ENCODE measurements at places on chromosomes 13 and 19. TPM values are rescaled to one million over a fixed set of nuclear protein-coding genes. Genes with fewer than 3 reads are reported as not detected.

Gene NEK5
- total RNA-seq = 0.66 TPM

Gene SOHLH2
- 0.20 TPM for total RNA-seq

Gene CD70
- 0.87 TPM for total RNA-seq

Gene TEKTIP1
- not detected for total RNA-seq

Gene CRLF1
- 27.4 TPM for total RNA-seq

Gene PET100
- 25.8 TPM for total RNA-seq

Gene NLRP7
- not detected for total RNA-seq

Gene ZNF628
- 4.5 TPM for total RNA-seq

Gene MRPS31
- total RNA-seq = 12.2 TPM

GRCh38 chr13:104648291-104648690 is 1582.1 kb upstream of the SLC10A2 start:
- no peak for DNase-seq

GRCh38 chr19:30406220-30407067 is 34.3 kb downstream of the ZNF536 start:
- no peak for DNase-seq

DNA sequence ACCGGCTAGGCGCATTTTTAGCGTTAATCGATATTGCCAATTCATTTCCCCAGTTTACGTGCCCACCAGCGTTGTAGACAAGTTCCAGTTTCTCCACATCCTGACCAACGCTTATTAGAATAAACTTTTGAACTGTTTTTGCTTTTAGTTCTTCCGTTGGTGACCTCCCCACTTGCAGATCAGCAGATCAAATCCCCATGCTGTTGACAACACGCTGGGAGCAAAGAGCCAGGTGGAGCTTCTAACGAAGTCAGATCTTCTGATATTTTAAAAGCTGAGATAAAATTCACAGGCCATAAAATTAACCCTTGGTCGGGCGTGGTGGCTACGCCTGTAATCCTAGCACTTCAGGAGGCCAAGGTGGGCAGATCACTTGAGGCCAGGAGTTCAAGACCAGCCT is 21.2 kb downstream of the RCN3 start:
- no peak for DNase-seq

GRCh38 chr19:34794066-34794960 is 21.3 kb upstream of the ZNF599 start:
- DNase-seq = no peak

DNA sequence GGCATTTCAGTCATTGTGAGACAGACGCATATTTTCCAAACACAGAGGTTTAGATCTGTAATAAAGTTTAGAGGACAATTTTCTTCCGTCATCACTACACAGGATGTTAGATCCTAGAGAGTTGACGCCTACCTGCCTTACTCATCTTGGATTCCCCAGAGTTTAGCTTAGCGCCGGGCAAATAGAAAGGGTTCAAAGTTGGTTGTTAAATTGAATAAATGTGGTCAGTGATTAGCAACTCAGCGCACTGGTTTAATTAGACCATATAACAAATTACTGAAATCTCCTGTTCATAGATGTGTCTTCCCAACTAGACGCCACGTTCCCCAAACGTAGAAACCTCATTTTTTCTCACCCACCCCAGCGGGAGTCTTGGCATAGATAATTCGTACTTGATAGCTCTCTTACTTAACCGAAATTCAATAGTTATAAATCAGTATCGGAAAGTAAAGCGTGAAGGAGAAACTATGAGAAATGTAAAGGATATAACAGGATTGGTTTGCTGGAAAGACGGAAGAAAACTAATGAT is 726 bp upstream of the UFM1 start:
- DNase-seq = no peak

- no peak for DNase-seq
Measured at GRCh38 chr13:93899981-93900380, 579.5 kb downstream of the DCT start.

DNA sequence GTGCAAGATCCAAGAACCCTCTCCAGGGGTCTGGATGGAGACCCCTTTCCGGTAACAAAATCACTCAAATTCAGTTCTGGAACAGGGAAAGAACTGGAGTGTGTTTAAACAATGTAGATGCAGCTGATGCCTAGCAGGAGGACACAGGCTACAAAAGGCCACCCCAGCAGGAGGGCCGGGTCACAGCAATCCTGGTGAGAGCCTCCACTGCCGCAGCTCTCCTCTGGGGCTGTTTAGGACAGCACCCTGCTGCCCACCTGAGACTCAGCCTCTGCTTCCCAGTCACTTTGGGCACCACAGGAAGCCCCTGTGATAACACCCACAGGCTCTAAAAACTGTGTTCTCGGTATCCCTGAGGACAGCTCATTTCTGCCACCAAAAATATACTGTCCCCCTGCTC is 318.7 kb upstream of the NBEA start:
- DNase-seq = no peak

- peak; percentile 58 for DNase-seq
Measured at GRCh38 chr19:49150106-49150943, 4.9 kb downstream of the HRC start.

DNA sequence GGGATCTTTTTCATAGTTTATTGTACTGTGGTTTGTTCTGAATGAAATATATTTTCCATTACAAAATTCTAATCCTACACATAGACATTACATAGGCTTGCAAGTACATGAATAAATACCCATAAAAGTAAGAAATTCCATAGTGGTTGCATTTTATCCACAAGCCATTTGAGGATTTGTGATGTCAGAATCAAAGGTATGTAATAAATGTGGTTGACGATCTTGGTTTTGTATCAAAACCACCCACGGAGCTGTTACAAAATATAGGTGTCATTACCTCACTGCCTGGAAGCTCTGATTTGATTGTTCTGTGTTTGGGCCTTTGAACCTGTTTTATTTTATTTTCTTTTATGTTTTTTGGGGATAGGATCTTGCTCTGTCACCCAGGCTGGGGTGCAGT is 125.1 kb downstream of the NALCN start:
- no peak for DNase-seq

- DNase-seq = no peak
Measured at GRCh38 chr19:46629546-46630025, 4.7 kb upstream of the PTGIR start.

DNA sequence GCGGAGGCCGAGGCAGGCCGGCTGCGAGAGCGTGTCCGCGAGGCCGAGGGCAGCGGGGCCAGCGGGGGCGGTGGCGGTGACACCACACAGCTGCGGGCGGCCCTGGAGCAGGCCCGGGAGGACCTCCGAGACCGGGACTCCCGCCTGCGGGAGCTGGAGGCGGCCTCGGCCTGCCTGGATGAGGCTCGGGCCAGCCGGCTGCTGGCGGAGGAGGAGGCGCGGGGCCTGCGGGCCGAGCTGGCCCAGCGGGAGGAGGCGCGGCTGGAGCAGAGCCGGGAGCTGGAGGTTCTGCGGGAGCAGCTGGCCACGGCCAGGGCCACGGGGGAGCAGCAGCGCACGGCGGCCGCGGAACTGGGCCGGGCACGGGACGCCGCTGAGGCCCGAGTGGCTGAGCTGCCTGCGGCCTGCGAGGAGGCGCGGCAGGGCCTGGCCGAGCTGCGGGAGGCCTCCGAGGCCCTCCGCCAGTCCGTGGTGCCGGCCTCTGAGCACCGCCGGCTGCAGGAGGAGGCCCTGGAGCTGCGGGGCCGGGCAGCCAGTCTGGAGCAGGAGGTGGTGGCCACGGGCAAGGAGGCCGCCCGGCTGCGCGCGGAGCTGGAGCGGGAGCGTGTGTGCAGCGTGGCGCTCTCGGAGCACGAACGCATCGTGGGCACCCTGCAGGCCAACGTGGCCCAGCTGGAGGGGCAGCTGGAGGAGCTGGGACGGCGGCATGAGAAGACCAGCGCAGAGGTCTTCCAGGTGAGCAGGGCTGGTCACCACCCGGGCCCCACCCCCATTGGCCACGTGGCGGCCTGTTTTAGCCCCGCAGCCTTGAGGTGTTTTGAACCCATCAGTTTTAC is 11.7 kb upstream of the EBI3 start:
- DNase-seq = no peak

DNA sequence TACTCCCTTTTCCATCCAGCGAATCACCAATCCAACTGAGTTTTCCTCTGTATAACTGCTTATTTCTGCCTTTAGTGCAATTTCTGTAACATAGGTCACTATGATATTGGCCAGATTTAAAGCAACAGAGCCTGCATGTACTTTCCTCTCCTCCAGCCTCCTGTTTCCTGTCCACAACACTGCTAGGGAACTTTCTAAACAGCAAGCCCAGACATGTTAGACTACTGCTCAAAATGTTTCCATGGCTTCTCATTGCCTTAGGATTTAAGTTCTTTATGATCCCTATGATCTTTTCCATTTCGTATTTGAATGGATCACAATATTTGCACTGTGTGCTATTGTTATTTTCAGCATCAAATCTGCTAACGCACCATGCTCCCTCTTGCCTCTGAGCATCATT is 481.7 kb upstream of the SLC10A2 start:
- no peak for DNase-seq

- DNase-seq = no peak
Measured at GRCh38 chr19:56687031-56687430, 15.5 kb upstream of the ZNF835 start.

DNA sequence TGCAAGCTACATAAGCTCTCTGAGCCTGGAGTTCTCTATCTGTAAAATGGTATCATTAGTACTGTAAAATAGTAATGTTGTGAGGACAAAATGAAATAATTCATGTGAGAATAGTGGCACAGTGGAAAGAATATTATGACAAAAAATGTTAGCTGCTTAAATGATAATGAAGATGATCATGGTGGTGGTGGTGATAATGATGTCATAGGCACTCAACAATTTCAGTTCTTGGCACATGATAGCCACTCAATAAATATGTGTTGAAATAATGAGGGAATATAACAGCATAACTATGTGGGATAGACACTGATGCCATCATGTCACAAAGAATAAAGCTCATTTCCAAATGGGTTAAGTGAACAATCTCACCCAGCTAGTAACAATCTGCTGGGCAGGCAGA is 736.3 kb downstream of the EFNB2 start:
- DNase-seq = no peak

GRCh38 chr19:41218615-41219507 is at the start of gene AXL:
TSS of gene AXL (plus strand) at chr19:41219223. CDS start at chr19:41219393, 170 bp downstream.
- DNase-seq = peak; percentile 84

DNA sequence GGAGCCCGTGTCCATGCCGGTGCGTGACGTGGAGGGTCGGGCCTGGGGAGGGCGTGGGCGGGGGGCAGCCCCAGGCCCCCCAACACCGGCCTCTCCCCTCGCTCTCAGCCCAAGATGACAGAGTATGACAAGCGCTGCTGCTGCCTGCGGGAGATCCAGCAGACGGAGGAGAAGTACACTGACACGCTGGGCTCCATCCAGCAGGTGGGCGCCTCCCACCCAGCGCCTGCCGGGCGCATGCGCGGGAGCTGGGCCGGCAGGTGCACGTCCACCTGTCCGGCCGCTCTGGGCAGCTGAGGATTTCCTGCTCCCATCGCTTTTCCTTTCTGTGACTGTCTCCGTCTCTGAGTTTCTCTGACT is 49.8 kb downstream of the VAV1 start:
- DNase-seq = no peak

DNA sequence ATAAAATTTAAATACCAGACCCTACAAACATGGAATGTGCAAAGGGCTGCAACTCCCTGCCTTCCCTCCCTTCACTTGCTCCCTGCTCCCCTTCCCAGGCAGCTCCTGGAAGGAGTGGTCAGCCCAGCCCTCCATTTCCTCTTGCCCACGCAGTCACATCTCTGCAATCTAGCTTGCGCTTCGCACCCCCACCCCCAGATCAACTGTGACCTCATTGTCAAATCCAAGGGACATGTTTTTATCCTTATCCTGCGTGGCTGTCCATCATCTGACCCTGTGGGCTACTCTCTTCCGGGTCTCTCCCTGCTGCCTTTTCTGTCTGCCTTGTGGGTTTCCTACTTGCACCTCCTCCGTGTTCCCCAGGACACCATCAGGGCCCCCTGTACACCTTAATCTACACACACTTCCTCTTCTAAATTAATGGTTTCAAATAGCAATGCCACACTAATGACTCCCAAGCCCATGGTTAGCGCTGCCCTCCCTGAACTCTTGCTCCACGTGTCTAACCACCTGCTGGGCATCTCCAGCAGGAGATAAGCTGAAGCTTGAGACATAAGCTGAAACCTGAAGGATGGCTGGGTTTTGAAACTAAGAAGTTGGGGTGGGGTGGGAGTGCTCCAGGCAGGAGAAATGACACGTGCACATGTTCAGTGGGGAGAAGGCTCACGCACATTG is 118.3 kb downstream of the USP12 start:
- DNase-seq = no peak

Data from tibial nerve (tissue), 4 donors.